LoVo (cell line): ENCODE measurements at places on chromosomes 12 and 14.

- DNase-seq, result no peak
Measured at GRCh38 chr12:15774819-15775218, 14.4 kb downstream of the EPS8 start.

DNA sequence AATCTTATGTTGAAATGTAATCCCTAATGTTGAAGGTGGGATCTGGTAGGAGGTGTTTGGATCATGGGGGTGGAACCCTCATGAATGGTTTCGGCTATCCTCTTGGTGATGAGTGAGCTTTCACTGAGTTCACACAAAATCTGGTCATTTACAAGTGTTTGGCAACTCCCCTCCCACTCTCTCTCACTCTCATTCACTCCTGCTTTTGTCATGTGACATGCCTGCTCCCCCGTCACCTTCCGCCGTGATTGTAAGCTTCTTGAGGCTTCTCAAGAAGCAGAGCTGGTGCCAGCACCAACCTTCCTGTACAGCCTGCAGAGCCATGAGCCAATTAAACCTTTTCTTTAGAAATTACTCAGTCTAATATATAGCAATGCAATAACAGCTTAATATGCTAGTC is 245.4 kb downstream of the BMP4 start:
- no peak for DNase-seq

DNA sequence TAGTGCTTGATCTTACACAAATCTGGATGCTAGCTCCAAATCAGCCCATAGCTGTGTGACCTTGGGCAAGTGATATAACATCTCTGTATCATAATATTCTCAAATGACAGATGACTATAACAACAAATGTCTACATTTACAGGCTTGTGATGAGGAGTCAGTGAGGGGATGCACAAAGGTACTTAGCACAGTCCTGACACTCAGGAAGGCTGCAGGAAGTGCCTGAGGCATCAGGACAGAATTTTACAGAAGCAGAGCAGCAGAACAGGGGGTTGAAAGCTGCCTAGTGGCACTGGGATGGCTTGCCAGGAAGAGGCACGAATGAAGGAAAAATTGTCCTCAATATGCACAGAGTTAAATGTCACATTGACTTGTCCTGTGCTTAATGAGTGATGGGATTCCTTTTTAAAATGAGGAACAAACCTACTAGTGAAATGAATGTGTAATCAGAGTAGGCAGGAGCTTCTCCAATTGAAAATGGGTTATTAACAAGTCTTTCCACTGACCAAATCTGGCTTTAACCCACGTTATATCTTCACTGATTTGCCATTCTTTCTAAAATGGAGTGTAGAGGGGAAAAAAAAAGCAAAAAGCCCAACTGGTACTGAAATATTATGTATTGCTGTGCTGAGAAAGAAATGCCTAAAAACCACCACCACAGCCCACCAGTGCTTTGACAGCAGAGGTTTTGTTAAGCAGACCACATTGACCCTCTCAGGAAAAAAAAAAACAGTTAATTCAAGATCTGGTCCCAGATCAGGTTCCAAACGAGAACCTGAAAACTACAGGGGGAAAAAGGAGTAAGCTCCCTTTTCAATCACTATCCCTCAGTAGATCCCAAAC is 11.6 kb downstream of the BTG1 start:
- DNase-seq, result no peak

- DNase-seq, result no peak
Measured at GRCh38 chr12:57627501-57628279, 5.3 kb downstream of the B4GALNT1 start.

- peak; percentile 78 for DNase-seq
Measured at GRCh38 chr12:88111074-88111652, 30.7 kb downstream of the CEP290 start.

DNA sequence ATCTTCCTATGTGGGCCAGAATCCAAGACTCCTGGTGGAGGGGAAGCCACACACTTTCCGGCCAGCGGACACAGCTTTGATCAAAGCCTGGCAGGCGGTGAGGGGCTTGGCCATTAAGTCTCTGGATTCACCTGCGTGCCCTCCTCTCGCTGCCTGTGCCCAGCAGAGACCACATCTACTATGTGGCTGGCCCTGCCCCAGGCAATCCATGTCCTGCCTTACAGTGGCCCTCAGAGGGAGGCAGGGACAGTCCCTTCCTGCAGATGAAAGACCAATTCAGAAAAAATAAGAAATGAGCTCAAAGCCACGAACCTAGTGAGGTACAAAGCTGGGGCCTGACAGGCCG is 82.7 kb upstream of the GPR68 start:
- DNase-seq, result no peak

- no peak for DNase-seq
Measured at GRCh38 chr12:27194644-27195043, 49.4 kb upstream of the STK38L start.

DNA sequence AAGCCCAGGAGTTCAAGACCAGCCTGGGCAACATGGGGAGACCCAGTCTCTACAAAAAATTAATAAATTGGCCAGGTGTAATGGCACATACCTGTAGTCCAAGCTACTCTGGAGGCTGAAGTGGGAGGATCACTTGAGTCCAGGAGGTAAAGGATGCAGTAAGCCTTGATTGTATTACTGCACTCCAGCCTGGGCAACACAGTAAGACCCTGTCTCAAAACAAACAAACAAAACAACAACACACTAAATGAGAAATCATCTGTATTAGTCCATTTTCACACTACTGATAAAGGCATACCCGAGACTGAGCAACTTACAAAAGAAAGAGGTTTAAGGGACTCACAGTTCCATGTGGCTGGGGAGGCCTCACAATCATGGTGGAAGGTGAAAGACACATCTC is 4.7 kb upstream of the MLXIP start:
- no peak for DNase-seq
